WTC11 (cell line): ENCODE measurements at places on chromosomes 7 and 10.

DNA sequence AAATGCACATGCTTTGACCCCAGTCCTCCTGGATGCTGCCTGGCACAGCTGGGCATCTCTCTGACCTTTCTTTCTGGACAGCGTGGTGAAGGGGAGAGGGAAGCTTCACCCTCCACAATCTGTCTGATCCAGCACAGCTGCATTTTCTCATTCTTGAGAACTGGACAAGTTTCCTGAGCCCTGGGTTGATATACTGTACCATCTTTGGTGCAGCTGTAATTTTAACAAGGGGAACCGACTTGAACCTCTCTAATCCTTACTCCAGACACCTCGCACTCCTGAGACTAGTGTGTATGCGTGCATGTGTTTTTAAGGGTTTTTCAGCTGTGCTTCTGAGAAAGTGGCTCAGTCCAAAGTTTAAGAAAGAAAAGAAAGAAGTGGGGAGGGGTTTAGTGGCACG is 655.7 kb downstream of the INHBA start:
- DNase-seq: no peak

- DNase-seq: no peak
Measured at GRCh38 chr7:23098460-23098859, 7.1 kb upstream of the KLHL7 start.

DNA sequence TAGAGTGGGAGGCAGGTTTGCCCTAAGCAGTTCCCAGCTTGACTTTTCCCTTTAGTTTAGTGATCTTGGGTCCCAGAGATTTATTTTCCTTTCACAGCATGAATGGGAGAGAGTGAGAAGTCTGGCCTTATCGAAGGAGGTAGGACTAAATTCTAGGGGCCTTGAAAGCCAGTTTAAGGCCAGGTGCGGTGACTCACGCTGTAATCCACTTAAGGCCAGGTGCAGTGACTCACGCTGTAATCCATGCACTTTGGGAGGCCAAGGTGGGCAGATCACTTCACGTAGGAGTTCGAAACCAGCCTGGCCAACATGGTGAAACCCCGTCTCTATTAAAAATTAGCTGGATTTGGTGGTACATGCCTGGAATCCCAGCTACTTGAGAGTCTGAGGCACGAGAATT is 392.2 kb downstream of the ACTR3B start:
- no peak for DNase-seq

DNA sequence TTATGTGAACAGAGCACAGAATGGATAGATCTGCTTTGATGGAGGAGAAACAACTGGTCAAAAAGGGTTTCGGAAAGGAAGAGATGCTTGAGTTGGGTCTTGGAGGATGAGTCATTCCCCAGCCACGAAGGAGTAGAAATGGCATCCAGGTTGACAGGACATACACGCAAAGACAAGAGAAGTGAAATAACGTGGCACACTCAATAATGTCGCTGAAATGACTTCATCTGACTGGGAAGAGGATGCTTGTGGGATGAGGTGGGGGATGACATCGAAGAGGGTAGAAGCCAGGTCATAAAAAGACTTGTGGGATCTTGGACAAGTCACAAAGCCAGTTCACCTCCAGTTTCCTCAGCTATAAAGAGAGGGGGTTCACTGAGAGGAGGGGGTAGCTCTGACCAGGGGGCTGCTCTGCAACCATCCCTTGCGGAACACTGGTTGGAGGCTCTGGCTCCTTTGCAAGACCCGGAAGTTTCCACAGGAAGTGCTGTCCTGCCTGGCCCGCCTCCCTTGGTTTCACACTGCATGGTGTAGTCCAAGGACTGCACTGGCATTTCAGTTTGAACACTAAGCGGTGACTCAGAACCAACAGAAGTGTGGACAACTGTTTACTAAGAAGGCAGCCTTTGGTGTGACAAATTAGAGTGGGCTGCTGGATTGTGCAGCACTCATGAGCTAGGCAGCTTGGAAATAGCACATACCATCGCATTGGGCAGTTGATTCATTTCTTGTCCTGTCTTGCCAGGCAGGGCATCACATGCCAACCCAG is 189.9 kb upstream of the ADO start:
- DNase-seq: no peak
